NCI-H1417 (cell line): ENCODE measurements at places on chromosomes 1 and 21.

GRCh38 chr1:17673329-17674072 lies 81.6 kb upstream of the ACTL8 start:
- no peak for DNase-seq

- DNase-seq = no peak
Measured at GRCh38 chr1:116943438-116943837, 33.7 kb downstream of the PTGFRN start.

- DNase-seq = no peak
Measured at GRCh38 chr21:36550761-36551160, 70.8 kb upstream of the CLDN14 start.

DNA sequence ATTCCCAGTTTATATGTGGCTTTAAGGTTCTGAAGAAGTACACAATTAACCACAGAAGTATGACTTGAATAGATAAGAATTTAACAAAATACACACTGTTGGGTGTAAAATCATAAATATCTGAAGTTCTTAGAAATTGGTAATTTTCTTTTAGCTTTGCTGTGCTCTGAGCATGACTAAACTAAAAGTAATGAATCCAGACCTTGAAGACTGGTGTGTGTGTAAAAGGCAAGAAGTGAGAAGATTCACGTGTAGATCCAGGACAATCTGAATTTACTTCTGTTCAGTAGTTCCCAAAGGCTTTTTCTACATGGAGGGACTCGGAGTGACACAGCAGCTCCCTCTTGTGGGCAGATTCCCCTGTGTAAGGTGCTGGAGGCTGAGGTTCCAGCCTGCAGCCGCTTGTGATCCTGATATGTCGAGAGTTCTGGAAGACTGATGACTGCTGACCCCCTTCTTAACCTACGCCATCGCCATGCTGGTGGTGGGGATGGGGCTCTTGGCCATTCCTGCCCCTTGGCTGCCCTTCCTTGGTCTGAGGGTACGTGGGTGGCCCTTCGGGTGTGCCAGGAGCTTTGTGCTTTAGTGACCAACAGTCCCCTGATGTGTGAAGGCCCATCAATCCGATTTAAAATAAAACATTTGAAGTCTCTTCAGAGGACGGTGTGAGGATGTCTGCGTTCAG lies 62.7 kb downstream of the ADARB1 start:
- DNase-seq = peak; percentile 82

DNA sequence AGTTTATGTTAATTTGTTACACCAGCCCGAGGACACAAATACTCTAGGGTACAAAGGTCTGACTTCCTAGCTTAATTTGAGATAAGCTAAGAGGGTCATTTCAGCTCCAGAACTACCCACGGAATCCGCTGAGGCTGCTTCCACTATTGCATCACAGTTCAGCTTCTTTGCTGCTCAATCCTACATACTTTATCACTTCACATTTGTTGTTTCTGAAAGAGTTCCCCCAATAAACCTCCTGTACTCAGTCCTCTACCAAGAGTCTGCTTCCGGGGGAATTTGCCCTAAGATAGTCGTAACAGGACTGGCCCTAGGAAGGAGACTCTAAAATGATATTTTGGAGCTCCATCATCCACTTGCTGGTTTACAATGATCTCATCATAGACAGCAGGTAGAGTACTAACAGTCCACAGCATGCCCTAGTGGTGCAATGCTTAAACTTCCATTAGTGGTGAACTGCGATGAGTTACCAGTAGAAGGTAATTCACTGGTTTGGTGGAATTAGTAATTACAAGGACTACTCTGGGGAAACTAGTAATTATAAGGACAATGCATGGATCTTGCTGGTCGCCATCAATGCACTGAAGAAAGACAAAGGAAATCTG lies 229.3 kb downstream of the USH2A start:
- peak; percentile 10 for DNase-seq

DNA sequence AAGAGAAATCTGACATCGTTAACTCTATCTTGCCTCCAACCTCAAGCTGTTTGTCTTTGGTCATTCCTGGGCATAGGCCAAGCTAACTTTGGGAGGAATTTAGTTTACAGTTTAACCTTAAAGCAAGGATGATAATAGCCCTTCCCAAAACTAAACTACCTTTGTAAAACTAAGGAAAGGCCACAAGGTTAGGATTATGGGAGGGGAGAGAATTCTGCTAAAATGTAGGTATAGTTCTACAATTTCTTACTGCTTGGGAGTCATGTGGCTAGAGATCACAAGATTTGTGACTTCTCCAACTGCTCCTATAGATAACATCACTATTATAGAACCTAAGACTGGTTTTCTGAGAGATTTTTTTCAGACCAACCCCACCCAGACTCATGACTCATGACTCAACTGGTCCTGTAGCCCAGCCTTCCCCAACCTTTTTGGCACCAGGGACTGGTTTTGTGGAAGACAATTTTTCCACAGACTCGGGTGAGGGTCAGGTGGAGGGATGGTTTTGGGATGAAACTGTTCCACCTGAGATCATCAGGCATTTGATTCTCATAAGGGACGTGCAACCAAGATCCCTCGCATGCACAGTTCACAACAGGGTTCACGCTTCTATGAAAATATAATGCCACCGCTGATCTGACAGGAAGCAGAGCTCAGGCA lies 70.7 kb upstream of the MUTYH start:
- DNase-seq = no peak

GRCh38 chr1:192884241-192884640 lies 75.4 kb downstream of the RGS2 start:
- no peak for DNase-seq

DNA sequence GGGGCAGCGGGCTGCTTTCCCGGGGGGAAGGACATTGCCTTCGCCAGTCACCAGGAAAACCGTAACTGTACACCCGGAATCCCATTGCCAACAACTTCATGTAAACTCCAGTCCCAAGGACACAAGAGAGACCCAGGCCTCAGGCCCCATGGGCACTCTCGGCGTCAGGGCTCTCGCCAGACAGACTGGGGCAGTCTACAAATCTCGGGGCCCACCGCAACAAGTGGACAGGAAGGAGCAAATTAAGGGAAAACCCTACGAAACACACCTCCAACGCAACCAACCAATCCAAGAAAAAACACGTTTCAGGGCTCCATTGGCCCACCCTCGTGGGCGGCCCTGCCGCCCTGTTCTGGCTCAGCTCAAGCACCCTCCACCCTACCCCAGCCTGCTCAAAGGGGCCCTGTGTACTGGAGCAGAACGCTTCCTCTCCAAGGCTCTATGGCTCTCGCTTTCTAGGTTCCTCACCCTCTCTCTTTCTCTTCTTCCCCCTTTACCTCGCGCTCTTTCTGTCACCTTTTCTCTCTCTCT lies 4.6 kb upstream of the ZNF678 start:
- DNase-seq = no peak

GRCh38 chr21:45516671-45517151 lies 25.5 kb downstream of the SLC19A1 start:
- DNase-seq = no peak

DNA sequence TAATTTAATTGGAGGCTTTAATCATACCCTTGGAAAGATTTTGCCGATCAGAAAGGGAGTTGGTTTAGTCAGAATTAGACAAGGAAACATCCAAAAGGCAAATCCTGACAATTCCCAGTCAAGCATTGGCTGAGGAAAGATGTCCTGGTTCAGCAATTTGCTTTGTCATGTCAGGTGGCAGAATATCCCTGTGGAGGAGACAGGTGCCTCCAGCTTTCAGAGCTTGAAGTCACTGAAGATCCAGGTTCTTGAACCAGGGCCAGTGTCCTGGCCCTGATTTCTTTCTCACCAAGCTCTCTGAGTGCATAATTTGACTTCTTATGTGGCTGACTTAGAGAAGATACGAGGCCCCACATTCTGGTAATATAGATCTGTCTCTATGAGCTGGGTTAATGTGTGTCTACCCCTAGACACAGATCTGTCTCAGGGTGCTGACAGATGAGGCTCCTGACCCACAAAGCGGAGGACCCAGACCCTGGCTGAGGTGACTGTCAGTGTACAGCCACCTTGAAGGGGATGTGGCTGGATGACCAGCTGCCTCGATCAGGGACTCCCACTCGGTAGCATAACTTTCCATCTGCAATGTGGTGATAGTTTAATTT lies 118.9 kb downstream of the HHAT start:
- no peak for DNase-seq

- no peak for DNase-seq
Measured at GRCh38 chr1:85578321-85579295, 2.0 kb upstream of the CCN1 start.
